ENCODE measurements at places on chromosomes 5 and 9.

DNA sequence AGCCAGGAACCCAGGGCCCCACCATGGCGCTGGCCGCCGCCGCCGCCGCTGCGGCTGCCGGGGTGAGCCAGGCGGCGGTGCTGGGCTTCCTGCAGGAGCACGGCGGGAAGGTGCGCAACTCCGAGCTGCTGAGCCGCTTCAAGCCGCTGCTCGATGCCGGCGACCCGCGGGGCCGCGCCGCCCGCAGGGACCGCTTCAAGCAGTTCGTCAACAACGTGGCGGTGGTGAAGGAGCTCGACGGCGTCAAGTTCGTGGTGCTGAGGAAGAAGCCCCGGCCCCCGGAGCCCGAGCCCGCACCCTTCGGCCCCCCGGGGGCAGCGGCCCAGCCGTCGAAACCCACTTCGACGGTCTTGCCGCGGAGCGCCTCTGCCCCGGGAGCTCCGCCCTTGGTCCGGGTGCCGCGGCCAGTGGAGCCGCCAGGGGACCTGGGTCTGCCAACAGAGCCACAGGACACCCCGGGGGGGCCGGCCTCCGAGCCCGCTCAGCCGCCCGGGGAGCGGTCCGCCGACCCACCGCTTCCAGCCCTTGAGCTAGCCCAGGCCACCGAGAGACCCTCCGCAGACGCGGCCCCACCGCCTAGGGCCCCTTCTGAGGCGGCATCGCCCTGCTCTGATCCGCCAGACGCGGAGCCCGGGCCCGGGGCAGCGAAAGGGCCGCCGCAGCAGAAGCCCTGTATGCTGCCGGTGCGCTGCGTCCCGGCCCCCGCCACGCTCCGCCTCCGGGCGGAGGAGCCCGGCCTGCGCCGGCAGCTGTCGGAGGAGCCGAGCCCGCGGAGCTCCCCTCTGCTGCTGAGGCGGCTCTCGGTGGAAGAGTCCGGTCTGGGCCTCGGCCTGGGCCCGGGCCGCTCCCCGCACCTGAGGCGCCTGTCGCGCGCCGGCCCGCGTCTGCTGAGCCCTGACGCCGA, 749 bp downstream of the SOWAHA start:
- DNase-seq = no peak

- DNase-seq = peak; percentile 22
Measured at GRCh38 chr9:114207034-114207810, 51.9 kb downstream of the COL27A1 start.

DNA sequence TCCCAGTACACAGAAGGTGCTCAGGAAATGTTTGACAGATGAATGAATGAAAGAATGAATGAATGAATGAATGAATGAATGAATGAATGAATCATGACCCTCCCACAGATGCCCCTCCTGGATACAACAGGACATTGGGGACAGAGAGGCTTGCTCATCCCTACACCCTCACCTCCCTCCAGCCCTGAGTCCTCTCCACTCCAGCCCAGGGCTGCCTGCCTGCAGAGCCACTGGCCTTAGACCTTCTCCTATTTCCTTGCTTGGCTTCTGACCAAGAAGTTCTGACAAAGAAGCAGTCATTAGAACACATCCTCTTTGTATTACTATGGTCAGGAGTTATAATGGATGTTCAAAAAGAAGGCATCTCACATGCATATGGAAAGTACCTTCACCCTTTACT, 240.7 kb upstream of the DAPK1 start:
- DNase-seq = peak; percentile 35

GRCh38 chr5:6261256-6261655, 117.1 kb downstream of the MED10 start:
- DNase-seq = no peak

- DNase-seq = peak; percentile 21
Measured at GRCh38 chr5:94903726-94904125, 285.3 kb downstream of the SLF1 start.

DNA sequence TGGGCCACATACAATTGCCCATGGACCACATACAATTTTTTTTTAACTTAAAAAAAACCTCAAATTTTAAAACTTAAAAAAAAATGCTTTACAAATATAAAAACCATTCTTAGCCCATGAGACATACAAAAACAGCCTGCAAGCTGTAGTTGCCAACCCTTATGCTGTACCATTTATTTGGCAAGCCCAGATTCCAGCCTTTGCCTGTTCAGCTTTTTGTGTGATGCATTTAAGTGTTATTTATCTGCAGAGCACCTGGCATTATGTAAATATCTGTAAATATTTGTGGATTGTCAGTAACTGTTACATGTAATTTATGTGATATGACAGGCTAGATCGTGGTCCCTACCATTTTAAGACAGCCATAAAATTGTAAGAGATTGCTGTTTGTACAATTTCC, 32.6 kb downstream of the HEXB start:
- no peak for DNase-seq

DNA sequence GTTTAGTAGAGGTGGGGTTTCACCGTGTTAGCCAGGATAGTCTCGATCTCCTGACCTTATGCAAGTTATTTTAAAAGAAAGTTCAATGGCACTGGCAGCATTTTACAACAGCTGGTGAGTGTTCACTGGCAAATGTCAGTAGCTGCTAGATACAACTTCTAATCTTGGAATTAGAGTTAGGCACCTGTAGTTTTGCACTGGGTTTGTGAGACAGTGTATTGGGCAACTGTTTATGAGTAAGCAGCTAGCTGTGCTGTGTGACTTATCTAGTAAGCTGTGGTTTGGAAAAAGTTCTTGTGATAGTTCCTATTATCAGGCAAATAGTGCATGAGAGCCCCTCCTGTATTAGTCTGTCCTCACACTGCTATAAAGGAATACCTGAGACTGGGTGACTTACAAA, 61.5 kb downstream of the UBE2QL1 start:
- DNase-seq = no peak

GRCh38 chr9:19967216-19967887, 178.5 kb upstream of the SLC24A2 start:
- no peak for DNase-seq

- peak; percentile 69 for DNase-seq
Measured at GRCh38 chr5:59768152-59769040, 125.1 kb downstream of the PDE4D start.
